ENCODE measurements at places on chromosomes 16 and 17.

GRCh38 chr17:33096161-33096560 lies 104.5 kb downstream of the SPACA3 start:
- no peak for DNase-seq

DNA sequence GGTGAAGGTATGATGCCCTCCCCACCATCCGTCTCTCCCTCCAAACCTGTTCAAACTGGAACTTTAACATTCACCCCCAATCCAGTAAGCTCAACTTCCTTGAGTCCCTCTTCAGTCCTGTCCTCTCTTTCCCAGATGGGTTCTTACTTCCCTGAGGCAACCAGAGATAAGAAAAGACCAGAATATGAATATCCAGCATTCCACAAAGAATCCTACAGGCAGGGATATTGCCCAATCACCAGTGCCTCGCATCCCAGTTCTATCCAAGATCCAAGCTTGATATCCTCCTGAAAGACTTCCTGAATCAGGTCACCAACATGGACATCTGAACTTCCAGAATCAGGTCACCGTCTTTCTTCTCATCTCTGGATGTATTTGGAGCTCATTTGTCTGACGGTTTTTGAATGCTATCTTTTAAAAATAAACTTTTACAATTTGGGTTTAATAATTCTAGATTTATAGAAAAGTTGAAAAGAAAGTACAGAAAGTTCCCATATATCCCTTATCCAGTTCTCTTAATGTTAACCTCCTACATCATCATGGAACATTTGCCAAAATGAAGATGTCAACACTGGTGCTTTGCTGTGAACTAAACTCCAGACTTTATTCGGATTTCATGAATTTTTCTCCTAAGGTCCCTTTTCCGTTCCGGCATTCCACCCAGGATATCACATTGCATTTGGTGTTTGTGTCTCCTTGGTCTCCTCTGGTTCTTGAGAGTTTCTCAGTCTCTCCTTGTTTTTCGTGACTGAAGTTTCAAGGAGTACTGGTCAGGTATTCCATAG lies 13.7 kb upstream of the COL1A1 start:
- no peak for DNase-seq

- peak; percentile 35 for DNase-seq
Measured at GRCh38 chr17:75970011-75970523, 8.9 kb downstream of the ACOX1 start.

- no peak for DNase-seq
Measured at GRCh38 chr17:4632581-4632920, 8.9 kb downstream of the ALOX15 start.

- no peak for DNase-seq
Measured at GRCh38 chr16:56281249-56281805, 90.0 kb downstream of the GNAO1 start.

DNA sequence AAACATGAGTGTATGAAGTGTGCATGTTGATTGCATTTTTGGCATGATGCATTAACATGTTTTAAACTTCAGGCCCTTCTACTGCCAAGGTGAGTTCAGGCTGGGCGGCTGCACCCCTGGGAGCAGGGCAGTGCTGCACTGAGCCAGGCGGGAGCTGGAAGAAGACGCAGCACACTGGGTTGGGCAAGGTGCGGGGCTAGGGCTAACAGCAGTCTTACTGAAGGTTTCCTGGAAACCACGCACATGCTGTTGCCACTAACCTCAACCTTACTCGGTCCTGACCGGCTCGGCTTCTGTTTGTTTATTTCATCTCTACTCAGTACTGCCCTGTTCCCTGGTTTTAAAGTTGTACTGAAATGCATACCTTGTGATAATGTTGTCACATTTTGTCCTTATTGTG lies 61.0 kb downstream of the MAP2K4 start:
- DNase-seq = no peak

DNA sequence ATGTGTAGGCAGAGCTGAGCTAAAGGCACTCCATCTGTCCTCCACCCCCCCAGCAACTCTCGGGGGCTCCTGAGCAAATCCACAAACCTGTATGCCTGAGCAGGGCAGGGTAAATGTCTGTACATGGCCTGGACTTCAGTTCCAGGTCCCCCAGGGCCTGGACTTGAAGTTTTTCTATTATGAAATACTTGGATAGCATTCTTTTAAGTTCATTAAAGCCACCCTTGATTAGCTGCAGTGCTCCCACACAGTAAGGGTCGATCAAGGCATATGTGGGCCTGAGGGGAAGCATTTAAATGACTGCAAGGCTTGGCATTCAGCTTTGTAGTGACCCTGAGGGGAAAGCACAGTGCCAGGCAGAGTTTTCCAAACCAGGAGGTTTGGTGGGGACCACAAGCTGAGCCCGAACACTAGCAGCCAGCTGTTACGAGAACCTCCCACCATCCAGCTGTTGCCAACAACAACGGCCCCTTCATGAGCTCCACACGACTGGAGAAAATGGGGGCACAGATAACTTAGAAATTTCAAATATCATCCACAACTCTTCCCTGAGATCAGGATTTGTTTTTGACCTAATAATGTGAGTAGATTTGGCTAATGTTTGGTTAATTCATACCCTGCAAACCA lies 6.7 kb downstream of the FAM117A start:
- no peak for DNase-seq

DNA sequence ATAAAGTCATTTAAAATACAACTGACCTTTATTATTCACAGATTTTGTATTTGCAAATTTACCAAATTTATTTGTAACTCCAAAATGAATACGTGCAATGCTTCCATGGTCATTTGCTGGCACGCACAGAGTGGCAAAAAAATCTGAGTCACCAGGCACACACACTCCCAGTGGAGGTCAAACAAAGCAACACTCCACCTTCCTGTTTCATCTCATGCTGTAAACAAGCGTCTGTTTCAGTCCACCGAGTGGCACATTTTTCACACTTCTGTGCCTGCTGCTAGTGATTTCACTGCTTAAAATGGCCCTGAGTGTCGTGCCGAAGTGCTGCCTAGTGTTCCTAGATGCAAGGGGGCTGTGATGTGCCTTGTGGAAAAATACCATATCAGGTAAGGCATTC lies 17.8 kb upstream of the ITGAE start:
- DNase-seq = peak; percentile 47

DNA sequence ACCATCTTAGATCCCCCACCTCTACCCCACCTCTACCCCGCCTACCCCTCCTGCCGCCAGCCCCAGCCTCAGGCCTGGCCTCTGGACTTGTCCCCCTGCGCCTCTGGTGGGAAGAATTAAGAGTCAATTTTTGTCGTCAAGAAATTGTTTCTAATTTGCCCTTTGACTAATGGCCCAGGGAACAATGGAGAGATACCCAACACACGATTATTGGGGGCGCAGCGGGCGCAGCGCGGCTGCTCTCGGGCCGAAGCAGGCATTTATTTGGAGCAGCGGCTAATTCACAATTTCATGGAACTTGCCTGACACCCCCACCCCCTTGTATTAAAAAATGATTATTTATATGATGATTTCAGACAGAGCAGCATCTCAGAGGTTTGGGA lies 4.4 kb upstream of the BAHCC1 start:
- no peak for DNase-seq

- peak; percentile 93 for DNase-seq
Measured at GRCh38 chr17:17935321-17936271, 36.6 kb downstream of the TOM1L2 start.

DNA sequence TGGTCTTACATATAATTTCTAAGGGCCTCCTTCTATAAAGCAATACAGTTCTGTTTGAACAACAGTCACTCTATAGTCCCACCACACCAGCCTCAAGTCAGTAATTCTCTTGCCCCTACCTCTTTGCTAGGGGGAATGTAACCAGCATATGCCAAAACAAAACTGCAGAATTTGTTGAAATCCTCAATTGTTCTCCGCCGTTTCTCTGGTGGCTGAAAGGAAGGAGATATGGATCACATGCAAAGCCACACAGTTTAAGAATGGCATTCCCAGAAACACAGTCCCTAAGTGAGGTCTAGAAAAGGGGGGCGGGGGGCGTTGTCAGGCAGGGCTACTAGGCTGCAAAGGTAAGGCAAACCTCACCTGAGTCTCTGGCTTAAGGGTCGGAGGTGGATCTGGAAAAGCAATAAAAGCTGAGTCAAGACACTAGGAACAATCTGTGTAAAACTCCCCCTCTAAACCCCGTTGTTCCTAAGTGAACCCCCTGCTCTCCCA lies 1.9 kb downstream of the PHF23 start:
- no peak for DNase-seq

DNA sequence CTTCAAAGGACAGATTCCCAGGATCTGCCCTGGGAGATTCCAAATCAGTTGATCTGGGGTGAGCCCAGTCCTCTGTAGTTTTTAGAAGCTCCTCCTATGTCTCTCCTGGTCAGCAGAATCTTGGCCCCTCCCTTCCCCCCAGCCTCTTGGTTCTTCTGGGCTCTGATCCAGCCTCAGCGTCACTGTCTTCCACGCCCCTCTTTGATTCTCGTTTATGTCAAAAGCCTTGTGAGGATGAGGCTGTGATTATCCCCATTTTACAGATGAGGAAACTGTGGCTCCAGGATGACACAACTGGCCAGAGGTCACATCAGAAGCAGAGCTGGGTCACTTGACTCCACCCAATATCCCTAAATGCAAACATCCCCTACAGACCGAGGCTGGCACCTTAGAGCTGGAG lies 840 bp upstream of the CDH5 start:
- DNase-seq = peak; percentile 44

GRCh38 chr16:85988306-85988705 lies 89.3 kb downstream of the IRF8 start:
- DNase-seq = no peak

DNA sequence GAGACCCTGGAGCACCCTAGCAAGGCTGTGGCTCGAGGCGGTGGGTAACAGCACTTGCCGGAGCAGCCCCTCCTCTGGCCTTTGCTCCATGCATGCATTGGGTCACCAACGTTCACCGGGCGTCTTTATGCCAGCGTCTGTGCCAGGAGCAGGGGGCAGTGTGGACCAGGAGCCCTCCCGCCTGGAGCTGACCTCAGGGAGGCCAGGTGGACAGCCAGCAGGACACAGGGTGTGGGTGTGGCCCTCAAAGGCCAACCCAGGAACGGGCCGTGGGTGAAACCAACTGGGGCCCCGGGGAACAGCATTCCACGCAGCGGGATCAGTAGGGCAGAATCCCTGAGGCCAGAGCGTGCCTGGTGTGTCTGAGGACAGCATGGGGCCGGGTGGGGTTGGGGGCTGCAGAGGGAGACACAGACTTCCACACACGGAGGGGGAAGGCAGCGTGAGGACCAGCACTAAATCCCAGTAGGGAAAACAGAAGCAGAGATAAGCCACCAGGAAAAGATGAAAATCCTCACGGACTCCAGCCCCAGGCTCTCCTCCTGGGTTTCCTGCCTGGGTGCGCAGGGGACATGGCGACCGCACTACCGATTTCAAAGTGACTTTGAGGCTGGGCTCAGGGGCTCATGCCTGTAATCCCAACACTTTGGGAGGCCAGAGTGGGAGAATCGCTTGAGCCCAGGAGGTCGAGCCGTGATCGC lies 2.9 kb upstream of the CD7 start:
- DNase-seq = no peak

DNA sequence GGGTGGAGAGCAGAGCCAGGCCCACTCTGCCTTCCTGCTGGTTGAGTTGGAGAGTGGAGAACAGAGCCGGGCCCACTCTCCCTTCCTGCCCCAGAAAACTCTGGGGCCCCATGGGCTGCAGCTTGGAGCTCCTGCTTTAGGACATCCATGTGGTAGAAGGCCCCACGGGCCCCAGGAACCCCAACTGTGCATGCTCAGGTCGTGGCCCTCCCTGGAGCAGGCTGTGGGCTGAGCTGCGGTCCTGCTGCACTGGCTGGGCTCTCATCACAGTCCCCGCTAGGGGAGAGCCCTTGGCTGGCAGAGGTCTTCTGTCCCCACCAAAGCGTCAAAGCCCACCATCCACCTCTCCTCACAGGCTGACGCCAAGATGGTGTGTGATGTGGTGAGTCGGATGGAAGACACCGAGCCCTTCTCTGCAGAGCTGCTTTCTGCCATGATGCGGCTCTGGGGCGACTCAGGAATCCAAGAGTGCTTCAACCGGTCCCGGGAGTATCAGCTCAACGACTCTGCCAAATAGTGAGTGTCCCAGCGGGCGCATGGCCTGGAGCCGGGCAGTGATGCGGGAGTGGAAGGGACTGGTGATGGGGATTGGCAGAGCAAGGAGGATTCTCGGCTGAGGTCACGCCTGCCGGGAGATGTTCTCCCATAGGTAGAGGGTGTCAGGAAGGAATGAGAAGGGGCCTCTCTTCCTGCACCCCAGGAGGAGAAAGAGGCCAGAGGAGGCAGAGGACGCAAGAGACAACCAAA lies 96.9 kb downstream of the AMFR start:
- no peak for DNase-seq

- no peak for DNase-seq
Measured at GRCh38 chr16:80123189-80123588, 417.6 kb upstream of the DYNLRB2 start.

- peak; percentile 21 for DNase-seq
Measured at GRCh38 chr16:53518550-53519416, 15.8 kb upstream of the AKTIP start.

DNA sequence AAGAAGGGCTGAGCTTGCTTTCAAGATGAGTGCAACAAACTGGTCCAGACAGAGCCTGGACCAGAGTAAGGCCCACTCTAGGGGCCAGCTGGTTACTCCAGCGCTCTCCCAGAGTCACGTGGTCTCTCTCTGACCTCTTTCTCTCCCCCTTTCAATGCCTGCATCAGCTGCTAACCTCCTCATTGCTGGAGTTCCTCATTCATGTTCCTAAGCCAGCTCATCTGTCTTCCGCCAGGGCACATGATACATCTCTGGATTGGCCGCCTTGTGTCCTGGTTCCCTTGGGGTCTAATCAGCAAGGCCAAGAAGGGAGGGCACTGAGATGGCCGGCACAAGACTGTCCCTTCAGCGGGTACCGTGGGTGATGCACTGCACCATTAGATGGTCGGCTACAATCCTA lies 26.9 kb upstream of the ZFP90 start:
- DNase-seq = peak; percentile 85

DNA sequence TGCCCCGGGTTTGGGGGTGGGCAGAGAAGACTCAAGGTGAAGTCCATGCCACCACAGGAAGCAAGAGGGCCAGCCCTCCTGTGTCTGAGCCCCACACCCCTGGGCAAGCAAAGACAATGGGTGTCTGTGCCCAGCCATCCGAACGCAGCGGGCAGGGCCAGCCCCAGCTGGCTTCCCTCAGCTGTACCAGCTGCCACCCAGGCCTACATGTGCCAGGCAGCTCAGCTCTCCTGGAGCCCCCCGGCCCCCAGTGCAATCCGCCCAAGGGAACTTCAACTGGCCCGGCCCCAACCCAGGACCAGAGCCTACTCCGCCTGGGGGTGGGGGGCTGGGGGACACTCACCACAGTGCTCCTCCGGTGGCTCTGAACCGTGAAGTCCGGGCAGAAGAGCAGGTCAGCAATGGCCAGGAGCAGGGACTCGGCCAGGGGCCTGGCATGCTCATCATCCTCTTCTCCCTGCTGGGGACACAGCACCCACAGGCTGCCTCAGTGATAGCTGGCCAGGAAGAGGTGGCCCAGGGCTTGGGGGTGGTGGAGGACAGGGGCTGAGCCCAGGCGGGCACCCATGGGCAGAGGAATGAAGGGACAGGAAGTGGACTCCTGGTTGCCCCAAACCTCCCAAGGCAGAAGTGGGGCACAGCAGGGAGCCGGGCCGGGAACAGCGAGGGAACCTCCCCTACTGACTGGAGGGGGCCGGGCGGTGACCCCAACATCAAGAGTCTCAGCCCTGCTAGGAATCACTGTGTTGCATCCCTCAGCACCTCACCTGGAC lies 9.8 kb downstream of the HID1 start:
- no peak for DNase-seq

Data from suppressor macrophage (primary cell).